T-cell (primary cell): ENCODE measurements at places on chromosomes 16 and 17. TPM values are rescaled to one million over a fixed set of nuclear protein-coding genes. Genes with fewer than 3 reads are reported as not detected.
A peak's percentile ranks its signal among the peaks of the same experiment; 100 is the strongest.

The CHST6 gene
- not detected for total RNA-seq

The SPN gene
- 161 TPM for total RNA-seq

The CIITA gene
- total RNA-seq: 15.5 TPM

The MMP25 gene
- total RNA-seq: 2.6 TPM

The MYLK3 gene
- 0.03 TPM for total RNA-seq

The AIPL1 gene
- total RNA-seq: not detected

The LPCAT2 gene
- 0.79 TPM for total RNA-seq

The CDH8 gene
- total RNA-seq: 1.0 TPM

The NEUROD2 gene
- not detected for total RNA-seq

DNA sequence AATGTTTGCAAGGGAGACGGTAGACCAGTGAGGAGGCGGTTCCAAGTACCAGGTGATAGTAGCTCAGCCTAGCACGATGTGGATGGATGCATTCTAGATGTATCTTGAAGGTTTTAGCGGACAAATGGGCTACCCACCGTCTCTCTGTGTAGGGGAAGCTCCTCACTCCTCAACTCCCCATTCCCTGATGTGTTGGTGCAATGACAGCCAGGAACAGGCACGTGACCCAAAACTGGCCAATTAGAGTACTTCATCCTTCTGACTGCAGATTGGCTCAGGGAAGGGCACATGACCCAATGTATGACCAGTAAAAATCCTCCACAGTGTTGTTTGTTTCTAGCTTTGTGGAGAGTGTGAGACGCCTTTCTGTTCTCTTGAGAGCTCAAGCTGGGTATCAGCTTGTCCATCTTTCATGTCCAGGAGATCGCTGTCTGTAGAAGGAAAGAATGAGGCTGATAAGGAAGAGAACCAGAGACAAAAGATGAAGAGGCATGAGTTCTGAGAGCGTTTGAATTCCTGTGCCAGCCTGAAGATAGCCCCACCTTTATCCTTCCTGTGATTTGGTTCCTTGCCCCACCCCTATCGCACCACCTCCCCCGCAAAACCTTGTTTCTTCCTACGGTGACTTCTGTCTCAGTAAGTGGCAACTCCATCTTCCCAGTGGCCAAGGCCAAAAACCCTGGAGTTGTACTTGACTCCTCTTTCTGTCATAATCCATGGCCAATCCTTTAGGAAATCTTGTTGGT is 2.3 kb upstream of the BORCS6 start:
- H3K27me3 ChIP-seq: no peaks in the 10 kb centered on the region
- no peak overlapping the region for H3K4me3 ChIP-seq
- no peak for DNase-seq
- no peaks in the 10 kb centered on the region for H3K36me3 ChIP-seq

DNA sequence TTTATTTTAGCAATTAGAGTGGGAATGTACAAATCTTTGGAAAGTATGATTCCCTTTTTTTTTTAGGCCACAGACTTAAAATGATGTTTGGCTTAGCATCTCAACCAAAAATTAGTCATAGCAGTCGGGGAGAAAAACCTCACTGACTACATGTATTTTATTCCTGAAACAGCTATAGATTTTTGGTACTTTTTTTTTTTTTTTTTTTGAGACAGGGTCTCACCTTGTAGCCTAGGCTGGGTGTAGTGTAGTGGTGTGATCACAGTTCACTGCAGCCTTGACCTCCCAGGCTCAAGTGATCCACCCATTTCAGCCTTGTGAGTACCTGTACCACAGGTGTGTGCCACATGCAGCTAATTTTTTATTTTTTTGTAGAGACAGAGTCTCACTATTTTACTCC is 23.4 kb downstream of the RNFT1 start:
- H3K36me3 ChIP-seq: peaks cover 4% of the 10 kb centered on the region
- no peak overlapping the region for H3K4me3 ChIP-seq
- H3K27me3 ChIP-seq: no peaks in the 10 kb centered on the region
- no peak for DNase-seq
- no peaks in the 10 kb centered on the region for H3K4me1 ChIP-seq
- H3K27ac ChIP-seq: no peak overlapping the region

GRCh38 chr17:30530346-30531025 is 53.3 kb downstream of the GOSR1 start:
- no peaks in the 10 kb centered on the region for H3K36me3 ChIP-seq
- no peaks in the 10 kb centered on the region for H3K4me1 ChIP-seq
- no peaks in the 10 kb centered on the region for H3K27me3 ChIP-seq
- DNase-seq: no peak
- no peak overlapping the region for H3K4me3 ChIP-seq

GRCh38 chr17:19345486-19346350 is 16.8 kb downstream of the B9D1 start:
- no peak overlapping the region for H3K27ac ChIP-seq
- DNase-seq: no peak

GRCh38 chr17:14579716-14580115 is 278.8 kb downstream of the HS3ST3B1 start:
- H3K27ac ChIP-seq: no peak overlapping the region
- no peaks in the 10 kb centered on the region for H3K27me3 ChIP-seq
- DNase-seq: no peak
- no peaks in the 10 kb centered on the region for H3K36me3 ChIP-seq
- no peak overlapping the region for H3K4me3 ChIP-seq

DNA sequence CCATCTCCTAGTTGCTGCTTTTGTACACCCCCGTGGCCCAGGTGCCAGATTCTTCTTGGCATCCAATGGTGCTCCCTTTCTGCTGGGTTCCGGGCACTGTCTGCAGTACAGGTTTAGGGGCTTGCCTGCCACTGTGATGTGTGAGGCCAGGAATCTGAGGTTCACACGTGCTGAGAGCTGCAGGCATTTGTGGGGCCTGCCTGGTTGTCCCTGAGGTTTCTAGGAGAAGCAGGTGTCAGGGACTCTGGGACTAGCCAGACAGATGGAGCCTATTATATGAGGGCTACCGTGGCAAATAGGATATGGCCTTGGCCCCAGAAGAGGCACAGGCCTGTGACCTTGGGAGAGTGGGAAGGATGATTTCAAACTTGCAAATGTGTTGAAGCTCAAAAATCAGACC is 29.3 kb downstream of the NDEL1 start:
- no peak for DNase-seq
- H3K4me1 ChIP-seq: no peaks in the 10 kb centered on the region
- H3K27me3 ChIP-seq: no peaks in the 10 kb centered on the region
- peaks cover 84% of the 10 kb centered on the region for H3K36me3 ChIP-seq
- H3K27ac ChIP-seq: no peak overlapping the region

- peaks cover 17% of the 10 kb centered on the region for H3K4me1 ChIP-seq
- no peak overlapping the region for H3K4me3 ChIP-seq
- no peaks in the 10 kb centered on the region for H3K27me3 ChIP-seq
- DNase-seq: no peak
Measured at GRCh38 chr16:69465881-69466280, 41.5 kb downstream of the CYB5B start.

DNA sequence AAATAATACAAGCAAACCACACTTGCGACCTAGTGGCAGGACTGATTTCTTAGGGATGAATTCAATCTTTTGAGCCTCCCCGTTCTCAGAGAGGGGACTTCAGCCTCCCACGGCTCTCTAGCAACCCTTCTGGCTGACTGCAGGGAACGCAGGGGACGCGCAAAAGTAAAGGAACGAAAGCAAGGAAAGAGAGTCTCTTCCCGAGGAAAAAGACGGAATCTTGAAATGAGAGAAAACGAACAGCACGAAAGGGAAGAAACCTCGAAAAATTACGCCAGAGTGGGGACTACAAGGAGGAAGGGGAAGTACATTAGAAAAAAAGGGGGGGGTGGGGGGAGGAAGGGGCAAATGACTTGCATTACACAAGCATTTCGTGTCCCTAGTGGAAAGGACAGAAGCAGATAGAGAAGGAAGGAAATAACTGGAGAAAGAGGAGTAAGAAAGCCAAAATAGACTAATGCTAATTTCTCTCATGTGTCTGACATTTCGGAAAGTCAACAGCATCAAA is 1.2 kb downstream of the GRB2 start:
- H3K4me1 ChIP-seq: peaks cover 25% of the 10 kb centered on the region
- DNase-seq: no peak
- no peaks in the 10 kb centered on the region for H3K27me3 ChIP-seq
- peak overlapping the region; percentile 100 for H3K4me3 ChIP-seq
- peak overlapping the region; percentile 80 for H3K27ac ChIP-seq
- H3K36me3 ChIP-seq: no peaks in the 10 kb centered on the region

DNA sequence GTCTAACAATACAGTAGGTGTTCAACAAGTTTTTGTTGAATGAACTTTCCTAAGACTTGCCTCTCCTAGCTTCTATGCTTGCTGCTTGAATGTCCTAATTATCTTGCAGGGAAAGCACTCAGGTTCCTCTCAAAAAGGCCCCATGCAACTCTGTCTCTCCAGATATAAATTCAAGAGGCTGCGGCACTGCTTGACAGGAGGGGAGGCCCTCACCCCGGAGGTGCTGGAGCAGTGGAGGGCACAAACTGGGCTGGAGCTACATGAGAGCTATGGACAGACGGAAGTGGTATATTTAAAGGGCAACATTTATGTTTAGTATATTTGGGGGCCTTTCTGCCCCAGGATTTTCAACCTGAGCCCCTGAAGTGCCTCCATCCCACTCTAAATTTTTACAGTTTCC is 14.4 kb downstream of the THUMPD1 start:
- no peaks in the 10 kb centered on the region for H3K36me3 ChIP-seq
- no peak for DNase-seq
- no peak overlapping the region for H3K27ac ChIP-seq
- no peaks in the 10 kb centered on the region for H3K4me1 ChIP-seq
